Liver (tissue), 10 donors: ENCODE measurements at places on chromosomes 4 and X. TPM values are rescaled to one million over a fixed set of nuclear protein-coding genes. Genes with fewer than 3 reads are reported as not detected.

DNA sequence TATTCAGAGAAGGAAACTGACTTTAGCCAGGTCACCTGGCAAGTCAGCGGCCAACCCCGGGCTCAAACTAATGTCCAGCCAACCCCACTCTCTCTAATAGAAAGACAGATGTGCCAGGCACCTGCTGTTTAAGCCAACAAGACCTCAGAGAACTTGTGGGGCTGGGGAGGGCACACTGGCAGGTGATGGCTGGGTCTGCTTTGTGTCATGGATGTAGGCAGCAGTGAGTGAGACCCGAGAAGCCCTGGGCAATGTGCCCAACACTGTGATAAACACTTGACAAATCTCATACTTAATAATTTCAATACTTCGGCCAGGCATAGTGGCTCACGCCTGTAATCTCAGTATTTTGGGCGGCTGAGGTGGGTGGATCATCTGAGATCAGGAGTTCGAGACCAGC lies 9.0 kb upstream of the CD99L2 start:
- H3K4me3 ChIP-seq = no peak overlapping the region
- no peaks in the 10 kb centered on the region for H3K36me3 ChIP-seq
- no peaks in the 10 kb centered on the region for H3K4me1 ChIP-seq
- DNase-seq = no peak
- H3K27ac ChIP-seq = no peak overlapping the region

The DIPK2B gene
- total RNA-seq = 0.61 TPM

DNA sequence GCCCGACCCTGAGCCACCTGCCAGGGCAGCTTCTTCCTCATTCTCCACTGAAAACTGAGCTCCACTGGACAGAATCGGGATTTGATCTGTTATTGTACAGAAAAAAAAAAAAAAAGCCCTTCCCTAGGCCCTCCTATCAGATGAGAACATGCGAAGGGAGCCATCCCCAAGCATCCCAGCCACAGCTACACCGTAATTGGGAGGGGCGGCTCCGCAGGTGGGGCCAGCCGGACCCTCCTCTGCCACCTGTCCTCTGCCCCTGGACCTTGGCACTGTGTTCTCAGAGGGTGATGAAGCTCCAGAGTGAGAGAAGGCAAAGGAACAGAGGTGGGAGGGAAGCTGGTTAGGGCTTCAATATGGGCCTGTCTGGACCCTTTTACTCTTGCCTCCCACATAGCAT lies 240.0 kb upstream of the PSAPL1 start:
- no peak for DNase-seq
- no peak overlapping the region for H3K4me3 ChIP-seq
- no peaks in the 10 kb centered on the region for H3K4me1 ChIP-seq
- H3K36me3 ChIP-seq = no peaks in the 10 kb centered on the region

DNA sequence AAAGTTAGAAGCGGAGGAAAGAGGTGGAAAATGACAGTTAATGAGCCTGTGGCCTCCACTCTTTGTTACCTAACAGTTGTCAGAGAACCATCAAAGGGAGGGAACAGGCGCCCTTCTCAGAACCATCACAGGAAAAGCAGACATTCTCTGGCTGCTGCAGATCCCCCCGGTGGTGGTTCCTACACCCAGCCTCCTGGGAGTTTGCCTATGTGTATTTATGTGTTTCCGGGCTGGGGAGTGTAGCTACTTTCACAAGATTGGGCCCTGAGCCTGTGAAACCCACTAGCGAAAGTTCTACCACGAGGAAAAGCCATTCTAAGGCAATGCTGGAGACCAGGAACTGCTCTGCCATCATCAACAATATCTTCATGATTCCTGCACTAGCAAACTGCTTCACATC lies 52.7 kb upstream of the BCOR start:
- no peak for DNase-seq
- H3K27ac ChIP-seq = no peak overlapping the region
- no peak overlapping the region for H3K4me3 ChIP-seq
- no peaks in the 10 kb centered on the region for H3K36me3 ChIP-seq
- peaks cover 8% of the 10 kb centered on the region for H3K4me1 ChIP-seq

DNA sequence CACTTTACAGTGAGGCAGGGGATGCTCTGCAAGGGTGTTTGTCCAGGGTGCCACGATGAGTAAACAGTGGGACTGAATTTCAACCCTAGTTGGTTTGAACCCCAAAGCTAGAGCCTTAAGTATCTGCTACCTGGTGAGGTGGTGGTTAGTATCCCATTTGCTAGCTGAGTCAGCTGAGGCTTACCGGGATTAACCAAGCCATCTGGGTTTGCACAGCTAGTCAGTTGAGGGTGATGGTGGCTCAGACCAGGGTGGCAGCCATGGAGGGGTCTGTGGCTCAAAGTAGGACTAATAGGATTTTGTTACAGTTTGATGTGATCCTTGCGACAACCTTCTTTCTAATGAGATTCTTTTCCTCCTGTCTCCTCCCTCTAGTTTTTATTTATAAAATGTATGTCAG lies 1.9 kb downstream of the EVC start:
- H3K27ac ChIP-seq = no peak overlapping the region
- no peaks in the 10 kb centered on the region for H3K36me3 ChIP-seq
- no peak overlapping the region for H3K4me3 ChIP-seq
- no peaks in the 10 kb centered on the region for H3K27me3 ChIP-seq

DNA sequence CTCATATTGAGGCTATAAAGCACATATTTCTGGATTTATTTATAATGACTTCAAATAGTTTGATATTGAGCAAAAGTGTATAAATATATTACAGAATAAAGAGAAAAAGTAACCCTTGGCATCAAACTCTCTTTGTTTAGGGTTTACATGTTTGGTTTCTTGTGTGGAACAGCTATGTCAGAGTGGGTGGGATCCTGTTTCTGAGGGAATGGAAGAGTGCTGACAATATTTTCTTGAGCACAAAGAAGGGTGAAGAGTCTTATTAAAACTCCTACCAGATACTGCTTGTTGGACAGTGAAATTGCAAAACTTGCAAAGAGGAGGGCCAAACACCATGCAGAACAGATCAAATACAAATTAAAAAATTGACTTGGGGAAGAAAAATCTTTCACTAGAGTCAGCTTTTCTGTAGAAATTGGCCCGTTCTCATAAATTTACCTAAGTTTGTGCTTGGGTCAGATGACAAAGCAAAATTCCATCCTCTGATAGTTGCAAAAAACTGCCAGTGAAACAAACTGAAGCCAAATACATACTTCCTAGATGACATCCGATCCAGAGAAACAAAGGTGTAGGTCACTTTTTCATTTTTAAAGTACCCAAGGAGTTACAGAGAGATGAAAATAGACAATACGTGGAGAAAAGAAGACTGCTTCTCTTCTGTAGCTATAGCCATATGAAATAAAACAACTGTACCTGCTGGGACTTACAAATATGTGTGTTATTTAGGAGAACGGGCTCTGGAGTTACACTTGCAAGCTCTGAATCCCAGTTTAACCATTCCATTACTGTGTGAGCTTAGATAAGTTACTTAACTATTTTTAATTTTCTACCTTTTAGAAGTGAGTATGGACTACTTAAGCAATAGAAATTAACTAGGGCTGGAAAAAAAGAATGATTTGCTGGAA lies 133.3 kb downstream of the MAML3 start:
- H3K36me3 ChIP-seq = no peaks in the 10 kb centered on the region
- no peaks in the 10 kb centered on the region for H3K27me3 ChIP-seq
- H3K4me1 ChIP-seq = peaks cover 4% of the 10 kb centered on the region
- no peak overlapping the region for H3K4me3 ChIP-seq

DNA sequence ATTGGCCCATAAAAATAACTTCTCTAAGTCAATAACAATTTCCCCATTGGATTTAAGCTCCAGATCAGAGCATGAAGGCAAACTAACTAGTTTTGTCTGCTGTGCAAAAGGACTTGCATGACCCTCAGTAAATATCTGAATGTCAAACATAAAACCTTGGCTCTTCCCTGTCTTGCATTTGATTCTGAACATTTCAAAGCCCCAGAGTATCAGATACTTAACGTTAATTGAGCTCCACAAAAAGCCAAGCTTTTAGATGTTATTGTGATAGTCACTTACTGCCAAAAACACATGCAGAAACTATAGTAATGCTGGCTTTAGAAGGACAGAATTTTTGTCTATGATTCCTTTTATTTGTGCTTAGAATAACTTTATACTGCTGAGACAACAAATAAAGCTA lies 664.2 kb downstream of the ADGRL3 start:
- no peak overlapping the region for H3K4me3 ChIP-seq
- no peak for DNase-seq
- no peaks in the 10 kb centered on the region for H3K27me3 ChIP-seq
- no peaks in the 10 kb centered on the region for H3K36me3 ChIP-seq
- no peaks in the 10 kb centered on the region for H3K4me1 ChIP-seq
- no peak overlapping the region for H3K27ac ChIP-seq

The FDCSP gene
- total RNA-seq = not detected

DNA sequence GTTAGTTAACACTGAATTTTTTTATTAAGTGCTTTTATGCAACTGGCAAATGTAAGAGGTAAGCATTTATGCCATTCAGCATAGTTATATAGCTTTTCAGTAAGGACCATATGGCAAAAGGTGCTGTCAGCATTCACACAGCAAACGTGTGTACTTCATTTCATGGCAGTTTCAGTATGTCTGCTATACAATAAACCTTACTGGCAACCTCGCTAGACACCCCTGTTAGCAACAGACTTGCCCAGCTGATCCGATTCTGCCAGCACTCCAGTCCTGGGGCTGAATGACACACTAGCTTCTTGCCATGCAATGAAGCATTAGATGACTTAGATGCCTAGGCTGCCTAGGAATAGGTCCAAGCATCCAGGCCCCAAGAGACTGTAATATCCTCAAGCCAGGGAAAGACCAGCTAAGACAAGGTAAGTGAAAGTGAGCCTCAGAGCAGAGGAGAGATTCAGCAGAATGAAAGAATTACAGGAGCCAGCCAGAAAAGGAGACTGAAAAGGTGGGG lies 47.3 kb upstream of the DOCK11 start:
- H3K4me1 ChIP-seq = no peaks in the 10 kb centered on the region
- no peaks in the 10 kb centered on the region for H3K27me3 ChIP-seq
- H3K36me3 ChIP-seq = peaks cover 17% of the 10 kb centered on the region

- DNase-seq = no peak
- no peaks in the 10 kb centered on the region for H3K4me1 ChIP-seq
- no peaks in the 10 kb centered on the region for H3K27me3 ChIP-seq
- no peak overlapping the region for H3K27ac ChIP-seq
- H3K4me3 ChIP-seq = no peak overlapping the region
- H3K36me3 ChIP-seq = no peaks in the 10 kb centered on the region
These were observed 72.8 kb upstream of the NEIL3 start for GRCh38 chr4:177236886-177237285.

GRCh38 chrX:123830309-123830708 lies 29.5 kb upstream of the XIAP start:
- H3K4me1 ChIP-seq = peaks cover 5% of the 10 kb centered on the region
- no peaks in the 10 kb centered on the region for H3K27me3 ChIP-seq
- no peak overlapping the region for H3K27ac ChIP-seq
